Osteoblast (primary cell): ENCODE measurements at places on chromosomes 4 and X. TPM values are rescaled to one million over a fixed set of nuclear protein-coding genes. Genes with fewer than 3 reads are reported as not detected.

DNA sequence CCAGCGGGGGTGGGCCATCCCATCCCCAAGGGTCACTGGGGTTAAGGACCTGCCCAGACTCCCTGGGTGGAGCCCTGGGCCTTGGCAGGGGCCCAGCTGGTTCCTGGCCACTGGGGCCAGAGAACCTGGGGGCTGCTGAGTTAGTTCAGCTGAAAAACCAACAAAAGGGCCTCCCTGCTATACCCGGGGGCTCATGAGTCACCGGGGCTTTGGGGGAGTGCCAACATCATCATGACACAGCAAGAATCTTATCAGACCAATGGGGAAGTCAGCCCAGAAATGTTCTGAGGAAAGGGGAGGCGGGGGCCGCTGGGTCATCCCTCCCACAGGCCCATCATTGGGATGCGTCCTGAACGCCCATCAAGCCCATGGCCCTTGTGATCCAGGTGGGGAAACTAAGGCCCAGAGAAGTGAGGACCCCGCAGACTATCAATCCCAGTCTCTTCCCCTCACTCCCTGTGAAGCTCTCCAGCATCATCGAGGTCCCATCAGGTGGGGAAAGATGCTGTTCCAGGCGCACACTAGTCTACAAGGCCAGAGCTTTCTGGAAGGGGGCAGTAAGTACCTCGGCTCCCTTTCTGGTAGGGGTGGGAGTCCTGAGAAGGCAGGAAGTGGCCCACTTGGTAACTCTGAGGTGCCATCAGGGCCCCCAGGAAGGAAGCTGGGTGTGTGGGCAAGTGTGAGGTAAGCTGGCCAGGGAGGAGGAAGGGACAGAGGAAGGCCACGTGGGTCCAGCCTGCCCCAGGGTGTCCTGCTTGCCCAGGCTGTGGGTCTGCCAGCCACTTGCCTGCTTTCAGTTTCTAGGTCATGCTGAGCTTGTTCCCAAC, 4.5 kb downstream of the G6PD start:
- no peak overlapping the region for H3K4me3 ChIP-seq
- no peaks in the 10 kb centered on the region for H3K27me3 ChIP-seq
- DNase-seq, result peak; percentile 98
- H3K4me1 ChIP-seq, result peaks cover 37% of the 10 kb centered on the region

GRCh38 chr4:155609455-155610059, 57.1 kb upstream of the GUCY1A1 start:
- H3K27me3 ChIP-seq, result no peaks in the 10 kb centered on the region
- H3K4me1 ChIP-seq, result peaks cover 10% of the 10 kb centered on the region
- no peak overlapping the region for H3K4me3 ChIP-seq
- H3K27ac ChIP-seq, result no peak overlapping the region
- H3K36me3 ChIP-seq, result no peaks in the 10 kb centered on the region

HERC6 gene
- total RNA-seq, result 12.4 and 21.4 TPM in 2 replicates

DNA sequence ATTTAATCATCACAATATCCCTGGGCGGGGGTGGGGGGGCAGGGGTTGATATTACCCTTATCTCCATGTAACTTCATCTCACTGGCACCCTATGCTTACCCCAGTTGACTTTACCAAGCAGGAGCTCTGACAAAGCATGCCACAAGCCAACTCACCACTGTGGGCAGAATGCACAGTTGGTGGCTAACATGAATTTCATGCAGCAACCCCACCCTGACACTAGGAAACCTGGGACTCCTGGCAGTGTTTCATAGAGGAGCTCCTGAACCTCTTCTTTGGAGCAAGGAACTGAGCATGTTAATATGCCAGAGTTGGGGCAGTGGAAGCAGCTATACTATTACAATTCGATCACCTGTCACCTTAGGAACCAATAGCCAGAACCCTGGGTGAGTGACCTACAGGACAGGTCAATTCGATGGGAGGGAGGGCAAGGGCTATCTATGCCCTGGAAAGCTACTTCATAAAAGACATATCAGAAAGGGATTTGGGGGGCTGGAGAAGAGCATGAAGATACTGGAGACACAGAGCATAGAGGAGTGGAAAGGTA, 97.2 kb upstream of the ACSL4 start:
- H3K27me3 ChIP-seq, result peaks cover 3% of the 10 kb centered on the region
- DNase-seq, result no peak
- H3K4me3 ChIP-seq, result no peak overlapping the region
- H3K4me1 ChIP-seq, result peaks cover 23% of the 10 kb centered on the region
- H3K27ac ChIP-seq, result no peak overlapping the region
- no peaks in the 10 kb centered on the region for H3K36me3 ChIP-seq

APLN gene
- 0.29 and 0.72 TPM in 2 replicates for total RNA-seq

CSAG3 gene
- not detected in 2 replicates for total RNA-seq

DNA sequence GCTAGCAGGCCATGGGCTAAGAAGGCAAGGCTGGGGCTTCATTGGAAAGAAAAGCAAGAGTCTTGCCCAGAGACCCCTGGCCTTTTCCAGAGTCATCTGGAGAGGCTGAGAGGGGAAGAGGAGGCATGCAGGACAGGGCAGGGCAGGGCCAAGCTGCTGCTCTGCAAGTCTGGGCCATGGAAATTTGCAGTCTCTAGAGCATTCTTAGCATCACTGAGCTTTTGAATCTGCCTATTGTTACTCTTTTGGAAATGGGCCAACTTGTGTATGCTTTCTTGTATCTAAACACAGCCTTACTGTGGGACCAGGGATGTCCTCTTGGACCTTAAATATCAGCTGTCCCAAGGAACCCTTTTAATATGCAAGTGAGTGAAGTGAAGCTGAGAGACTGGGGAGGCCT, 560.5 kb downstream of the MID1IP1 start:
- peak; percentile 38 for DNase-seq
- H3K27me3 ChIP-seq, result peaks cover 49% of the 10 kb centered on the region
- H3K4me1 ChIP-seq, result no peaks in the 10 kb centered on the region
- no peaks in the 10 kb centered on the region for H3K36me3 ChIP-seq
- H3K4me3 ChIP-seq, result no peak overlapping the region
- no peak overlapping the region for H3K27ac ChIP-seq

GRCh38 chr4:70874268-70875156, 27.7 kb upstream of the MOB1B start:
- no peak overlapping the region for H3K27ac ChIP-seq
- peaks cover 7% of the 10 kb centered on the region for H3K4me1 ChIP-seq
- no peak for DNase-seq
- no peaks in the 10 kb centered on the region for H3K36me3 ChIP-seq
- H3K27me3 ChIP-seq, result no peaks in the 10 kb centered on the region

- peak; percentile 99 for DNase-seq
- no peak overlapping the region for H3K27ac ChIP-seq
- H3K4me3 ChIP-seq, result no peak overlapping the region
- H3K36me3 ChIP-seq, result no peaks in the 10 kb centered on the region
- H3K27me3 ChIP-seq, result peaks cover 55% of the 10 kb centered on the region
- no peaks in the 10 kb centered on the region for H3K4me1 ChIP-seq
Observed at GRCh38 chr4:575281-576141, 584 bp downstream of the TMEM271 start.

FABP2 gene
- total RNA-seq, result not detected in 2 replicates

DNA sequence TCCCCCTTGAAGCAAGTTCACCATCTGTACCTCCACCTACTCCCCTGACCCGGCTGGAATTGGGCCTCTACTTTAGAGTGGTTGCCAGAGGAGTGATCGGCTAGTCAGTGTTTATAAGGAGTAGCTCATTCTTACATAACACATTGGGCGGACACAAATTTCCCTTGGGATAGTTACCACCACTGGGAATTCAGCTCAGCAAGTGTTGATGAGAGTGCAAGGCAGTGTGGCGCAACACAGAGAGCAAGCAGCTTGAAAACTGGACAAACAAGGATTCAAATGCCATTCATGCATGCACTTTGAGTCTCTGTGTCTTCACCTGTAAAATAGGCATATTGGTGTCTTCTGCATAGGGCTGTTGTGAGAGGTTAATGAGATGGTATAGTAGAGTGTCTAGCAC, 92.7 kb downstream of the STK32B start:
- DNase-seq, result no peak
- no peak overlapping the region for H3K27ac ChIP-seq
- H3K27me3 ChIP-seq, result no peaks in the 10 kb centered on the region
- H3K36me3 ChIP-seq, result no peaks in the 10 kb centered on the region
- no peak overlapping the region for H3K4me3 ChIP-seq
- no peaks in the 10 kb centered on the region for H3K4me1 ChIP-seq

DNA sequence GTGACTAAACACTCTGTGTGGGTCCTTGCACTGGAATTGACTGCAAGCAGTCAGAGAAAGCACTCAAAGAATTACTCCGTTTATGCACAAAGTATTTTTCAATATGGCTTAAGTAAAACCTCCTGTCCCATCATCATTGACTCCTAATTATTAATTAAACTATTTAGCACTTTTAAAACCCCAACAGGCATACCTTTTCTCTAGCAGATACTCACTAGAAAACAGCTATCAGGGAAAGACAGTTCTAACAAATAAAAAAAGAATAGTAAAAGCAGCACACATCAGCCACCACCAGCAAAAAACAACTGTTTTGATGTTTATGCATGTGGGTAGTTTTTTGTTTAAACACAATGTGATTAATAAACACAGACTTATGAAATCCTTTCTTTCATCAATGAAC, 66.2 kb upstream of the GYPA start:
- H3K4me1 ChIP-seq, result no peaks in the 10 kb centered on the region
- H3K27me3 ChIP-seq, result no peaks in the 10 kb centered on the region
- no peak overlapping the region for H3K4me3 ChIP-seq
- H3K36me3 ChIP-seq, result no peaks in the 10 kb centered on the region

- no peaks in the 10 kb centered on the region for H3K36me3 ChIP-seq
- H3K4me1 ChIP-seq, result no peaks in the 10 kb centered on the region
- no peak overlapping the region for H3K4me3 ChIP-seq
Observed at GRCh38 chr4:2458546-2459491, 10.1 kb upstream of the RNF4 start.

- H3K4me1 ChIP-seq, result peaks cover 6% of the 10 kb centered on the region
- H3K36me3 ChIP-seq, result no peaks in the 10 kb centered on the region
- no peaks in the 10 kb centered on the region for H3K27me3 ChIP-seq
- no peak overlapping the region for H3K27ac ChIP-seq
Observed at GRCh38 chr4:16202598-16202997, 23.7 kb downstream of the TAPT1 start.

DNA sequence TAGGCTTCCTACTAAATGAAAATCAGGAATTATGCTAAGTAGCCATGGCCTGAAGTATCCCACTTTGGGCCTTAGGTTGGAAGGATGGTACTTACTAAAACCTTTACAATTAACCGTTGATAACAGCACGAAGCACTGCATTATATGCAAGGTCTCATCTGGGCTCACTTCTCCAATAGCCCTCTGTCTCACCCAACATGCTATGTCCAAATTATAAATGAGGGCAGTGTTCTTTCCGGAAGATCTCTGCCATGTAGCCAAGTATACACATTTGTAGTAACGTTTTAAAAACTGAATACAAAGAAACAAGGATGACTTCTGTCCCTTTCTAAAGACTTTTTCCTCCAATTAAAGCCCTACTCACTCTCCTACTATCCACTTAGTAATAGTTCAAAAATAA, 51.6 kb downstream of the SCFD2 start:
- H3K27ac ChIP-seq, result no peak overlapping the region
- no peaks in the 10 kb centered on the region for H3K36me3 ChIP-seq
- DNase-seq, result no peak
- H3K27me3 ChIP-seq, result no peaks in the 10 kb centered on the region

MMAA gene
- total RNA-seq, result 4.3 and 5.0 TPM in 2 replicates

DNA sequence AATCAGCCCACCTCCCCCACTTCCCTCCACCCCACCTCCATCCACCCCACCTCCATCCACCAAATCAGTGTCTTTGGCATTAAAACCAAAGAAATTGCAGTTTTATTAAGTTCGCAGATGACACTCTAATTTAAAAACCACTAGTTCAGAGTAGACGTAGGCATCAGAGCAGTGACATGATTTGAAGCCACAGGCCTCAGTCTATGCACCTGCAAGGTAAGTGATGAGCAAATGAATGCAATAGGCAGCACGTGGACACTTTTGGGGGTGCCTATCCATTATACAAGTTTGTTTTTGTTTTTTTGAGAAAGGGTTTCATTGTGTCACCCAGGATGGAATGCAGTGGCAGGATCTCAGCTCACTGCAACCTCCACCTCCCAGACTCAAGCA, 88.0 kb upstream of the TRIM2 start:
- H3K27me3 ChIP-seq, result no peaks in the 10 kb centered on the region
- DNase-seq, result no peak
- no peak overlapping the region for H3K27ac ChIP-seq
- H3K4me3 ChIP-seq, result peak overlapping the region; percentile 64
- no peaks in the 10 kb centered on the region for H3K36me3 ChIP-seq
- peaks cover 26% of the 10 kb centered on the region for H3K4me1 ChIP-seq

SSX2B gene
- total RNA-seq, result not detected in 2 replicates

- H3K36me3 ChIP-seq, result no peaks in the 10 kb centered on the region
- H3K27me3 ChIP-seq, result no peaks in the 10 kb centered on the region
- DNase-seq, result no peak
- H3K27ac ChIP-seq, result no peak overlapping the region
- H3K4me3 ChIP-seq, result no peak overlapping the region
Observed at GRCh38 chr4:73194064-73194463, 64.5 kb downstream of the ANKRD17 start.

DNA sequence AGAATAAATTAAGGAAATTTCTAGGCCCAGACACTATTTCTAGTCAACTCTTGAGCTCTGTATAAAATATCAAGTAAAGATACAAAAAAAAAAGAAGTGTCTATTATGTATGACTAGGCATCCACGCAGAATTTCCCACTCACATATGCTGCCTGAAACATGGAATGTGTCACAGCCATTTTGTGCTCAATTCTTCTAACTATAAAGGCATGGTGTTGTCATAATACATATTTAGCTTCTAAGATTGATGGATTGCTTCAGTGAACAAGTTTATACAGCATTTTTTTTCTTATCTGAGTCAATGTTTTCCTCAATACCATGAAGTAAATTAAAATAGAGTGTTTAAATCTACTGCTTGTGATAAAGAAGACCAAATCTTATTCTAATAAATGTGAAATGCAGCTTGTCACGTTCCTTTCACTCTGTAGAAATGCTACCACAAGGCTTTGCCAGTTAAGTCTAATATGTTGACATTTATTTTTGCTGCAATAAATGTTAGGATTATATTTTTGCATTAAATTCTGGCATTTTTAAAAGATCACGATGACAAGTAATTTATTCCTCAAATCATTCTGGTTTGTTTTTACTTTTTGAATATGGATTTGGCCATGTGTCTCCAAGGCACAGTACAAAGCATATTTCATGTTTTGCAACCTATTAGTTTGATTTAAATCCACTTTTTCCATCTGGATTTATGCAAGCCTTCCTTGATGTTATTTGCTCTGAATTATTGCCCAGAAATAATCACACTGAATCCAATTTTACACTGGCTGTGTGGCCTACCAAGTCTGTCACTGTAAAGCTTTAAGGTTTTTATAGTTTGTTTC, 1829.0 kb upstream of the PCDH7 start:
- H3K4me1 ChIP-seq, result no peaks in the 10 kb centered on the region
- H3K4me3 ChIP-seq, result no peak overlapping the region
- DNase-seq, result no peak
- H3K27ac ChIP-seq, result no peak overlapping the region
- no peaks in the 10 kb centered on the region for H3K36me3 ChIP-seq
- no peaks in the 10 kb centered on the region for H3K27me3 ChIP-seq
